Type B pancreatic cell (in vitro differentiated cells): ENCODE measurements at places on chromosomes 5 and 9. TPM values are rescaled to one million over a fixed set of nuclear protein-coding genes. Genes with fewer than 3 reads are reported as not detected.

- no peak for DNase-seq
Measured at GRCh38 chr9:110714314-110714713, 45.7 kb downstream of the MUSK start.

The IL9 gene
- not detected in 2 replicates for total RNA-seq

DNA sequence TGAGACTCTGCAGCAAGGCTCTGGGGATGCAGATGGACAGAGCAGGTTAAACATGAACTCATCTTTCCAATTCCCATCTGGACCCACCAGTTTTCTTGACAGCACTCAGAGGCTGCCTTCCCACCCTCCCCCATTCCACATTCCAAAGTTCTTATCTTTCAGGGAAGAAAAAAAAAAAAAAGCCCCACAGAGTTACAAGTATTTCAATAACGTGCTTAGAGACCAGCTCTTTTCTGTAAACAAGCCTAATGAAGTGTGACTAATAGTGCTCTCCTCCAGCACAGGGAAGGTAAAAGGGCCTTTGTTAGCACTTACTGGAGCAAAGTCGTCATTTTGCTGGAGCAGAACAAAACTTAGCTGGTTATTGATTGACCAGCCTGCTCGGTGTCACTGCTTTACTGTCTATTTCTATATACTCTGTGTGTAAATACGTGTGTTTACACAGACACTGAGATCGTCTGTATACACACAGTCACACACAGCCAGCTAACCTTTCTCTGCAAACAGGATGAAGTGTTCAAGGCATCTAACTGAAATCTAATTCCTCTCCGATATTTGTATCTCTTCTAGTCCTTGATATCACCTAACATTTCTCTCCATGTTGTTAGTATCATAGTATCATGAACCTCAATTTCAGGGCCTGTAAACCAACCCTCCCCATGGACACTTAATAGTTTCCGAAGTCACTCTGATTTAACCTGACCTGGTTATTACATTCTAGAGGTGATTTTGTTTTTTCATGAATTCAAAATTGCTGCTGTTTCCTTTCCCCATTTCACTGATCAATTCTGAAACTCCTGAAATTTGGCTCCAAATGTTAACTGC is 84.9 kb downstream of the ZNF608 start:
- no peak for DNase-seq

DNA sequence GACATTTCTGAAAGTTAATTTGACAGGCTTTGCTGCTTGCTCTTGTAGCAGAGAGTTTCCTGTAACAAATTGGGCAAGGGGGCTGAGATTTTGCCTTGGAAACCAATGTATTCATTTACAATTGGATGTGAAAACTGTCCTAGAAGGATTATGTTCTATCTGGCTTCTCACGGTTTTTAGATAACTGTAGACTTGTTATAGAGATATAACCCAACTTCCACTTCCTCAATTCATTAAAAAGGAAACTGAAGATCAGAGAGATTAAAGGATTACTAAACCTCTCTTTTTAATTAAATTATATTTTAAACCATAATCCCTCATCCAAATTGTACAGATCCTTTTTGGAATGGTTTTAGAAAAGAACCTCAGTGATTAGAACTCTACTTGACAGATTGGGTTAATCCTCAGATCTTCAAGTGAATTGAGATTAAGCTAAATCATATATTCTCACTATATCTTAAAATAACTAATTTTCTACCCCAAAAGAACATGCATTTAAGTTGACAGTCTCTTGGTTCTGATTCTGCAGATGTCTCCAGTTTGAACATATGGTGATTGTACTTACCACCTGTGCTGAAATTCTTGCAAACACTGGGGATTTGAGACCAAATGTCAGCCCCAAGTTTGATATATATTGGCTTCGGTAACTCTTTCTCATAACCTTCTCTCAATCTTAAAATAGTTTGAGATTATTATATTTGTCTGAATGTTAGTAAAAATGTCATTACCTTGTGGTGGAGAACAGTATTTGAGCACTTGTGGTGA is 130.1 kb upstream of the C9orf72 start:
- DNase-seq, result no peak

- no peak for DNase-seq
Measured at GRCh38 chr5:75523275-75523674, 11.6 kb downstream of the POLK start.

- DNase-seq, result no peak
Measured at GRCh38 chr5:58156361-58156760, 303.5 kb downstream of the PLK2 start.

DNA sequence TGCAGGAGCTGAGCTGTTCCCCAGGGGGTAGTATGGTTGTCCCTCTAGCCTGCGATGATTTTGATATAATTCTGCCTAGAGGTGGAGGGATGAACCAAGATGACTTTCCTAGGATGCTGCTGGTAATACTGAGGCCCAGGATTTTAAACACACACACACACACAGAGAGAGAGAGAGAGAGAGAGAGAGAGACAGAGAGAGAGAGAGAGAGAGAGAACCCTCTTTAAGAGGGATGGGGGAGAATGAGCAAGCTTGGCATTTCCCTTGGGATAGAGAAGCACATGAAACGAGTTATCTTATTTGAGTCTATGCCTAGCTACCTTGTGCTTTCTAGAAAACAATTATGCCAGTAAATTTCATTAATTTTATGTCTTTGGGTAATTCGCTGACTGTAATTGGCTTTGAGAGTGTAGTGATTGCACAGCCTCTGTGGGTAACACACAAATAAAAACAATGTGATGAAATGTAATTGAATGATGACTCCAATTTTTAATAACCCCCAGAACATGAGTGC is 338.4 kb downstream of the ARHGEF28 start:
- no peak for DNase-seq

GRCh38 chr5:98173334-98173733 is 600.1 kb upstream of the RGMB start:
- no peak for DNase-seq

DNA sequence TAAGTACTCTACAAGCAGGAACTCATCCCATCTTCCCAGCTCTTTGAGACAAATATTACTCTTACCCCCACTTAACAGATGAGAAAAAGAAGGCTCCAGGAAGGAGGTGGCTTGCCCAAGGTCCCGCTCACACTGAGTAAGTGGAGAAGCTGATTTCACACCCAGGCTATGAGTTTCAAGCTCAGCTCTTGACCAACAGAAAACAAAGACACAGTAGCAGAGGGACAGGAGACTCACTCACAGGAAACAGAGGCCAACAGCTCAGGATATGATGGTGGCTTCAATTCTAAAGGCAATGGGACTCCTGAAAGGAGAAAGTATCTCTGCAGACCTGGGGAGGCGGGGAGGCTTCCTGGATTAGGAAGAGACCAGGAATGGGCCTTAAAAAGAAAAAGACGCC is 6.7 kb upstream of the TCF7 start:
- no peak for DNase-seq

DNA sequence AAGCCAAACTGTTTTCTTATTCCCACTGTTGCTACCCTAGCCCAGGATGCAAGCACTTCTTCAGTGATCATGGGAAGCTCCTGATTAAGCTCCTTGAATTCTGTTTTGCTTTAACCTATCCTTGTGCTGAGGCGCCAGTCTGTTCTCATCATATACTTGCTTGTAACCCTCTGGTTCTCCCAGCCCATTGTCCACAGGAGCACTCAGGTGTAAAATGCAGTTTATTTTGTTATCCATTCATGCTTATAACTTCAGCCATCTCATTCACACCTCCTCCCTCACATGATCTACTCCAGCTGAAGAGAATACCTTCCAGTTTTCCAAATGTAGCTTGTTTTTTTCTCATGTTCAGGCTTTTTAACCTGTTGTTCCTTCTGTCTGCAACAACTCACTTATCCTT is 402.1 kb upstream of the BRINP1 start:
- no peak for DNase-seq

The MUSK gene
- not detected in 2 replicates for total RNA-seq

The SNCAIP gene
- 6.6 and 31.6 TPM in 2 replicates for total RNA-seq

- no peak for DNase-seq
Measured at GRCh38 chr9:120562861-120563443, 17.0 kb downstream of the CDK5RAP2 start.

GRCh38 chr9:116274293-116274692 is 120.7 kb downstream of the PAPPA start:
- no peak for DNase-seq

The CTSL gene
- total RNA-seq, result 85.7 and 117 TPM in 2 replicates

- DNase-seq, result no peak
Measured at GRCh38 chr5:151682240-151682639, 4.5 kb downstream of the SPARC start.

- no peak for DNase-seq
Measured at GRCh38 chr9:125476645-125477044, 215.0 kb downstream of the GAPVD1 start.

DNA sequence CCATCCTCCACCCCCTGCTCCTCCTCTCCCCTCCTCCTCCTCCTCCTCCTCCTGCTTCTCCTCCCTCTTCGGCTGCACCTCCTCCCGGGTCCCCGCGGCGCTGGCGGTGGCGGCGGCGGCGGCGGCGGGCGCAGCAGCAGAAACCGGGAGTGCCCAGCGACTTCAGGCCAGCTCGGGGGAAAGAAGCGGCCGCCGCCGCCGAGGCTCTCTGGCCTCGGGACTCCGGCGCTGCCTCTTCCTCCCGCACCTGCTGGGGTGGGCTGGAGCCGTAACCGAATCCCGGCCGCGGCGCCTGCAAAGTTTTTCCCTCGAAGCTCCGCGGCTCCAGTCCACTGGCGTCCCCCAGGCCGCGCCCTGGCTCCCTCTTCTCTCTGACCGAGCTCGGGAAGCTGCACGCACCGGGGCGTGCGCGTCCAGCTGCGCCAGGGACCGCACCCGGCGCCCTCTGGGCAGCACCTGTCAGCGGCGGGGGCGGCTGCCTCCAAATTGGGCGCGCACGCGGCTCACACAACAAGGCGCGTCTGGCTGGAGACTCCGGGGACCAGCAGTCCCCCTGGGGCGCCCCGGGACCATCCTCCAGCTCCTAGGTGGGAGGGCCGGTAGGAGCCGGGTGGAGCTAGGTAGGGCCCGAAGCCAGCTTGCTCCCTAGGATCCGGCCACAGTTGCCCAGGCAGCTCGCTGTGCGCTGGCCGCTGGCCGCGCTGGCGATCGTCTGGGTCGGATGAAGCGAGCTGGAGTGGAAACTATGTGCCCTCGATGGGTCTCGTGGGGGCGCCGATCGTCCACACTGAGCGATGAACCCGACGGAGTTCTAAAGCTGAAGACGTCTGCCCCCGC is at the start of gene MCTP1:
TSS of gene MCTP1 (minus strand) at position 523 of the 837 bp plus-strand sequence.
- DNase-seq, result no peak

- no peak for DNase-seq
Measured at GRCh38 chr5:995318-995717, 13.3 kb upstream of the NKD2 start.

- DNase-seq, result no peak
Measured at GRCh38 chr5:62727861-62728260, 149.2 kb downstream of the LRRC70 start.

- DNase-seq, result no peak
Measured at GRCh38 chr5:42579320-42579719, 156.1 kb downstream of the GHR start.

The ENG gene
- 0.86 and 1.6 TPM in 2 replicates for total RNA-seq

DNA sequence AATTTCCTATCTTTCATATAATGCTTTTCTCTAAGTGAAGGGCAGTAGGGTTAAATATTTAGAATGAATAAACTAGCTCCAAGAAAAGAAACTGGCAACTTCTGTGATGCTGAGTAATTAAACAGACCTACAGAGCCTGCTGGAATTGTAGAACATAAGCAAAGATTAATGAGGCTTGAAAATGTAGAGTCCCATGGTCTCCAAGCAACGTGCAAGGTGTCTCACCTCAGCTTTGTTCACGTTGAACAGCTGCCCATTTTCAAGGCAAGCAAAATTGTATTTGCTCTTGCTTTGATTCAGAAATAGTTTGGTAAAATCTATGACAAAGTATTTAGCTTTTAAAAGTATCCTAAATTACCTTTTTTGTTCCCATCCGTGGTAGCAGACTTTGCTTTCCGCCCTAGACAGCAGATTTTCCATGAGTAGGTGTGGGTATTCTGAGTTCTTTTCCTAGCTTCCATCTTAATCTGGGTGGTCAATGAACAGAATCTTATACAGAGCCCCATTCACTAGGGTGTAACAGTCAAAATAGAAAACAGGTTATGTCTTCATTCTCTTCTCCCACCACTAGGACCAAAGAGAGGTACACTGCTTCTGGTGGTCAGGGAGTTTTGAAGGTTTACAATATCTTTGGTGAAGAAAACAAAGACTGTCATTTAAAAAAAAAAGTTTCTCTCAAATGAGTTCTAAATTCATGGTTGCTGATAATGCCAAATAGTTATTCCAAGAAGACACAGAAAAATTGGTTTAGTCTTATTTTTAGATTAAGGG is 52.1 kb upstream of the TYRP1 start:
- no peak for DNase-seq

DNA sequence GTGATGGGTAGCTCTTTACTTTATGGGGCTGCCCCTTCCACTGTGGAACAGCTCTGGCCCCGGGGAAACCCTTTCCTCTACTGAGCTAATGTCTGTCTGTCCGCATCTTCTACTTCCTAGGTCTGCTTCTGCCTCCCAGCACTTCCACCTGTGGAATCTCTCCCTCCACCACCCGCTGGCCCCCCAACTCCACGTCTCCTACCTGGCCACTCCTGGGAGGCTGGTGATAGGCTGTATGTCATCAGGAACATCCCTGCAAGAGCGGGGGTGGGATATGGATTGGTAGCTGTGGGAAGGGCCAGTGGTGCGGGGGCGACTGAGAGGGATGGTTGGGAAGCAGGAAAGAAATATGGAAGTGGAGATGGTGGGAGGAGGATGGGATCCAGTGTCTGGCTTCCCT is 9.2 kb downstream of the ALAD start:
- DNase-seq, result no peak

GRCh38 chr9:32378993-32379729 is 5.3 kb upstream of the ACO1 start:
- no peak for DNase-seq

The NIM1K gene
- total RNA-seq, result 0.43 and 0.67 TPM in 2 replicates

DNA sequence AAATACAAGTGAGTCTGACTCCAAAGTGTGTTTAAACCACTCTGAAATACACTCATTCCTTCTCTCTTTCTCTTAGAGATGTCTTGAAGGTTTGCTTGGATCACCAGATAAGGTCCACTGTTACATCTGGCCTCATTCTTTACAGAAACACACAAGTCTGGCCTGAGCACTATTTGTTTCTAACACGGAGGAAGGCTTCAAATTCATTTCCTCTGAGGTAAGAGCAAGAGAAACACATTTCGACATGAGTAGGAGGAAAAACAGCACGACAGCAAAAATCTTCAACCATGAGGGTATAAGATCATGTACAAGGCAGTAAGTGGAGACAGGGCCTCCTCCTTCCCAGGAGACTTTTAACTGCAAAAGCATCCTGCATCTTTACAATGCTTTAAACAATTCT is 8.0 kb downstream of the SIL1 start:
- no peak for DNase-seq
